ENCODE measurements at places on chromosomes 4 and X.

- ATAC-seq: no peak
Measured at GRCh38 chr4:69833251-69833650, 26.7 kb downstream of the SULT1E1 start.

DNA sequence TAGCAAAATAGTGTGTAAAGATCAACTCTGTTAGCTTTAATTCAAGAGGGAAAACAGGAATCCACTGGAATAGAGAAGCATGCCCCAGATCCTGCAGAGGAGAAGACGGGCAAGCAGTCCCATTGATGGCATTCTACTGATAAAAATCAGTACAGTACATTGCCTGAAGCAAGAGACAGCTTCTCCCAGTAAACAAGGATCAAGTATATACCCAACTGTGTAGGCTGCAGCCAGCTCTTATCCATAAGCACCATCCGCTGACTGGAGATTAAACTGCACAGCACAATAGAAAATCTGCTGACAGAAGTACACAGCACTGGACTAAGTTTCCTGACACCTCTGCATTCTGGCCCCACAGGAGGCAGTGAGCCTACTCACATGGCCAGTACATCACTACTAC is 110.1 kb downstream of the COX18 start:
- no peak for ATAC-seq

DNA sequence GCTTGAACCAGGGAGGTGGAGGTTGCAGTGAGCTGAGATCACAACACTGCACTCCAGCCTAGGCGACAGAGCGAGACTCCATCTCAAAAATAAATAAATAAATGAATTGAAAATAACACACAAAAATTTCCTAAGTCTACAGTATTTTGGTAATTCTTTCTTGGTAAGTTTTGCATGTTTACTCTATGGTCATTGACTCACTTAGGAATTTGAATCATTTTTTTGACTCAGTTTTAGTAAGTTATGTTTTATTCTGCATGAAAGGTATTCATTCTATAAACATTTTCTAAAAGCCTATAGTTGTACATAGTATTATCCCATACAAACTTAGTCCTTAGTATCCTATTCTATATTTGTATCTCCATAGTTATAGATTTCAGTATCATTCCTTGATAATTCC is 772.9 kb upstream of the SLIT2 start:
- no peak for ATAC-seq

DNA sequence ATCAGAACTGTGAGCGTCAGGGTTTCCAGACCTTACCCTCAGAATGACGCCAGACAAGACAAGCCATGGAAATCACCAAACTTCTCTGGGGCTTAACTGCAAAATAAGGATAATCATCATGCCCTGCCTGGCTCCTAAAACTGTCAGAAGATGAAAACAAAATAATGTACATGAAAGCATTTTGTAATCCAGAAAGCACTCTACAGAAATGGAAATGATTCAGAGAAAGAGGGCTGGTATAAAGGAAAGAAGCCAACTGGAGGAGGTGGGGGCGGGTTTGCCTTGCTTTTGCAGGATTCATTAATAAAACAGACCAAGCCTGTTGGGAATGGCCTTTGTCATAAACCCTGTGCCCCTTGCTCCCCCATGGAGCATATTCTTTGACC is 47.3 kb downstream of the SEPSECS start:
- no peak for ATAC-seq

DNA sequence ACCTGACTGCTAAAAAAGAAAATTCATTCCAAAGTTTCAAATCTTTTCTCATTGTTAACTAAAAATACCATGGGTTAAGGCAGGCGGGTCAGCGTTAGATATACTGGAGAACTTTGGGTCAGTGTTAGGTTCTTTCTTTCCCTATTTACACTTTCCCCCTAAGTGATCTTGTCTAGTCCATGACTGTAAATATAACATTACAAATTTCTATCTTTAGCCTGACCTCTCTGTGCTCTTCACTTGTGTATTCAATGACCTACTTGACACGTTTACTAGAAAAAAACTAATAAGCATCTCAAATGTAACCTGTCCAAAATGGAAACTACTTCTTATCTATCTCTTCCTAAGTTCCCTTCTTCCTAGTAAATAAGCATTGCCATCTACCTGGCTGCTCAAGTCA is 95.3 kb downstream of the JADE1 start:
- no peak for ATAC-seq

- no peak for ATAC-seq
Measured at GRCh38 chr4:87053802-87054767, 119.3 kb downstream of the AFF1 start.

DNA sequence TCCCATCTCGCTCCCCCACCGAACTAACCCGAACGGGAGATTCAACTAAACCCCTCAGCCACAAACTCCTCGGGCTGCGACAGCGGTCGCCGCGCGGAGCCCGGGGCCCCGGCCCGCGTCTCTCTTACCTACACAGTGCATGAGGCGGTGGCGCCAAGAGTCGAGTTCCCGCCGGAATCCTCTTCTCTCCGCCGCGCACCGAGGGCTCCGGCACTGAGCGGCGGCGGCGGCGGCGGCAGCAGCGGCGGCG is 160 bp downstream of the LCORL start:
- no peak for ATAC-seq

DNA sequence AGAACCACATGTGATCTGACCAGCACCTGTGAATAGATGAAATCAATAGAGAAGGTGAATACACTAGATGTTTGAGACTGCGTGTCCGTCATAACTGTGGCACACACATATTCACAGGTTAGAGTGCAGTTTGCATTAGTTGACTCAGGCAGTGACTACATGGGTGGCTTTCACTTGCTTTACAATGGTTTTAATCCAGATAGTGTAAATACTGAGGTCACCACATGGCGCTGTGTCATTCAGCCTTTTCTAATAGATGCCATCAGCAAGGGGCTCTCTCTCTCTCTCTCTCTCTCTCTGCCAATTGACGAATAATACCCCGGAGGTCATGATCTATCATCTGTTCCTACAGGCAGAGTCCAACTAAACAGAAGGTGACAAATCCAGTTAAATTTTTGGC is 30.7 kb upstream of the FGF13 start:
- no peak for ATAC-seq

DNA sequence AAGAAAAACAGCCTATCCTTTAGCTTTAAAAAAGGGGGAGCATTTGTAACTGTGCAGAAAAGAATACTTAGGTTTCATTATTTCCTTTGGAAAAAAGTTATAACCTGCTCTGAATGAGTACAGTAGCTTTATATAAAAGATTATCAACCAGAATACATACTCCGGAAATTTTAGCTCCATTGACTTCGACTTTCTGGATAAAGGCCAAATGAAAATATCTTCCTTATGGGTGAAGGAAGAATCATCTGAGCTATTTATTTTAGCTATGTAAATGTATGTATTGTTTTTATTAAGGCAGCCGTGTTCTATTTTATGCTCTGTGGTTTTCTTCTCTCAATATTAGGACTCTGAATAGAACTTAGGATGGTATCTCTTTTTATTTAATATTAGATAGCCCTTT is 69.0 kb upstream of the ETNPPL start:
- no peak for ATAC-seq

DNA sequence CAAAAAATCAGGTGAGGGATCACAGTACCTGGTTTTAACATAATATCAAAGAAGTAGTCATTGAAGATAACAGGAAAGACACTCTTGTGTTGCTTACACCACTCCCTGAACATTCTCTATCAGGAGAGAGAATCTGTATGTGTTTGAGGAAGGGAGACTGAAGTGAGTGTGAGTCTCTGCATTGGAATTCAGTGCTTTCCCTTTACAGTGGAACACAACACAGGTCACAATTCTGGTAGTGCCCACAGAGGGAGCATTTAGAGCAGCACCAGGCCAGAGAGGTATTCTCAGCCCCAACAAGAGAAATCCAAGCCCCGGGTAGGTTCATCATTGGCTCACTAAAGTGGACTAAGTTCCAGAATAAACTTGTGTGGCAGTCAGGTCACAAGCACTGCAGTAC is 64.7 kb upstream of the UBQLN2 start:
- ATAC-seq: no peak

DNA sequence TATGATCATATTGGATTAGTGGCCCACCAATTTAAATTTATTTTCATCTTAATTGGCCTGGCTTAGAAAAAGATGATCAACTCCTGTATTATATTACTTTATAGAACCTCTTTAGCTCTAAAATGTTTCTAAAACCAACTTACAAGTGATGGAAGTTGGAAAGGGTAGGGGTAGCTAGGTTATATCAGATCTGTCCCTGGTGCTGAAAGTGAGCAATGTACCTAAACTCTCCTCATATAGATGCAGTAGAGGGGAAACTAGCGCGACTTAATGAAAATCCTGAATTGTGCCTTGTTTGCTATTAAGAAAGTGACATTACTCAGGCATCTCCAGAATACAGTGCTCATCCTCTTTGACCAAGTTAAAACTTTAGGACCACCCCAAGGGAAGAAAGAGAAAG is 7.5 kb upstream of the PTCHD1 start:
- ATAC-seq: no peak

DNA sequence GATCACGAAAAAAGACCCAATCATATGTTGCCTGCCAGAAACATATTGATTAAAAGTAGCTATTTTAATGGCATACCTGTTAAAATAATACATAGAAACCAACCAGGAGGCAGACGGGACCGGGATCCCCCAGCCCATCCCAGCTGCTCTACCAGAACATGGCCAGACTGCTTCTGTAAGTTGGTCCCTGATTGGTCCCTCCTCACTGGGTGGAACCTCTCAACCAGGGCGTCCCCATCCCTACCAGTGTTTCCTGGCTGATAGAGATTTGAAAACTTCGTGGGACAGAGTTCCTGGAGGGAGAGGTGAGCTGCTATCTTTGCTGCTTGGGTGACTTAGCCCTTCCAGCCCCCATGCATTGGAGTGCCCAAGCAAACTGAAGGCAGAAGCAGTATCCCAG is 256.2 kb downstream of the TRAM1L1 start:
- ATAC-seq: no peak

DNA sequence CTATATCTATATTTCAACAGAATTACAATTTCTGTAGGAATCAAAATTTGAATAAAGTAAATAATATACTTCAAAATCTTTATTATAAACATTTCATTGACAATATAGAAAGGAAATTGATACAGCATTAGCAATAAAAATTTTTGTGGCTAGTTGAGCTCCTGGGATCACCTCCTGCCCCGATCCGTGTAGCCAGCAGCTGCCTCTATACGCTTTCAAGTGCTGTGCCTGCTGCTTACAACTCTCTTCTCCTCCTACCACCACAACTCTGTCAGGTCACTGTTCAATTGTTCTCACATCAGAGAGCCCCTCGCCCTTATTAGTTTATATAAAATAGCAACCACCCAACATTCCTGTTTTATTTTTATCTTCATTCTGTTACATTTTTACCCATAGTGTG is 27.6 kb downstream of the INPP4B start:
- ATAC-seq: no peak

DNA sequence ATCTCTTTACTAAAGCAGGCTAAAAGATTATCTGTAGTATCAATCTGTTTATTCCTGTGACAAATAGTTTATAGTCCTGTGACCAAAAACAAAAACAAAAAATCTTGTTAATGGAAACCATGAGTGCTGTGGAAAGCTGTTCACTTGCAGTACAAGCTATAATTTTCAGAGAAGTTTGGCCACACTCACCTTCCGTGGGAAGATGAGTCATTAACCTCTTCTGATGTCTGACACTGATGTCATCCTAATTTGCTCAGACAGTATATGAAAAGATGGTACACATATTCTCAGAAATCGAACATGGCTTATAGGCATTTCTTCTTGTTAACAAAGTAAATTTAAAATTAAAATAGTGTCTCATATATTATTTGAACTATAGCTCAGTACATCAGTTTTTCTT is 19.9 kb upstream of the ENPP6 start:
- peak; percentile 99 for ATAC-seq

GRCh38 chr4:145493166-145493565 is 11.5 kb downstream of the SMAD1 start:
- ATAC-seq: no peak

GRCh38 chr4:74056858-74057562 is 18.5 kb upstream of the CXCL3 start:
- ATAC-seq: no peak

GRCh38 chr4:76897536-76898384 is at the start of gene SOWAHB:
SOWAHB (minus strand) TSS chr4:76898144; CDS start chr4:76897849, 295 bp downstream.
- ATAC-seq: peak; percentile 53

GRCh38 chrX:817759-818300 is 187.2 kb downstream of the SHOX start:
- no peak for ATAC-seq

- ATAC-seq: no peak
Measured at GRCh38 chr4:130812117-130812765, 1716.3 kb downstream of the C4orf33 start.

DNA sequence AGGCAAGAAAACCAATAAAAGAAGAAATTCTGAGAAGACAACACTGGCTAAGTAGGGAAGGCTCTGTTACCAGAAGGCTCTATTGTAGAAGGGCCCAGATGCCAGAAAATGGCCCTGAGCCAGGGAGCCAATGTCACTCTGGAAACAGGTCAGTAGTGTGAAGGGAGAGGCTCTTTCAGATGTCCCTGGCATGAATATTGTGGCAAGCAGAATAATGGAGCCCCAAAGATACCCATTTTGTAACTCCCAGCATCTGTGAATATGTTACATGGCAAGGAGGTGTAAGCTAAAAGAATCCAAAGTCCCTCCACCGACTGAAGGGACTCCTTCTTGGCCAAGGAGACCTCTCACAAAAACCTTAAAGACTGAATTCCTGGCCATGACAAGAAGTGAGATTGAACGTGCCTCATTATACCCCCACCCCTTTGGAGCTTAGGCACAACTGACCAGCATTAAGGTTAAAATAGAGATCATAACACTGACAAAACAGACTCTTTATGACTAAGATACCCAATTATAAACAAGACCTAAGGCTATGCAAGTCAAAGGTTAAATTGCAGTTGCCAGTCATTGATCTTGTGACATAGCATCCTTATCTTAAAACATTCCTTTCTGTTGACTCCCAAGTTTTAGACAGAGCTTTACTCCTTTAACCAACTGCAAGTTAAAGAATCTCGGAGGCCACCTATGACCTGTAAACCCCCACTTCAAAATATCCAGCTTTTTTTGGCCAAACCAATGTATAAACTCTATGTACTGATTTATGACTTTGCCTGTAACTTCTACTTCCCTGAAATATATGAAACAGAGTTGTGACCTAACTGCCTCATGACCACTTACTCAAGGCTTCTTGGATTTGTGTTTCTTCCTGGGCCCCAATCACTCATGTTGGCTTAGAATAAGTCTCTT is 42.2 kb upstream of the SMIM10 start:
- ATAC-seq: no peak

Measured in activated CD4-positive, CD25-positive, alpha-beta regulatory T cell treated with anti-CD3 and anti-CD28 coated beads, Interleukin-2, amount 50 U/mL, for 24 hours (primary cell).